ENCODE measurements at places on chromosomes 13 and 19.

- DNase-seq, result no peak
These were observed 2.2 kb upstream of the EEF1AKMT1 start for GRCh38 chr13:20775961-20776360.

DNA sequence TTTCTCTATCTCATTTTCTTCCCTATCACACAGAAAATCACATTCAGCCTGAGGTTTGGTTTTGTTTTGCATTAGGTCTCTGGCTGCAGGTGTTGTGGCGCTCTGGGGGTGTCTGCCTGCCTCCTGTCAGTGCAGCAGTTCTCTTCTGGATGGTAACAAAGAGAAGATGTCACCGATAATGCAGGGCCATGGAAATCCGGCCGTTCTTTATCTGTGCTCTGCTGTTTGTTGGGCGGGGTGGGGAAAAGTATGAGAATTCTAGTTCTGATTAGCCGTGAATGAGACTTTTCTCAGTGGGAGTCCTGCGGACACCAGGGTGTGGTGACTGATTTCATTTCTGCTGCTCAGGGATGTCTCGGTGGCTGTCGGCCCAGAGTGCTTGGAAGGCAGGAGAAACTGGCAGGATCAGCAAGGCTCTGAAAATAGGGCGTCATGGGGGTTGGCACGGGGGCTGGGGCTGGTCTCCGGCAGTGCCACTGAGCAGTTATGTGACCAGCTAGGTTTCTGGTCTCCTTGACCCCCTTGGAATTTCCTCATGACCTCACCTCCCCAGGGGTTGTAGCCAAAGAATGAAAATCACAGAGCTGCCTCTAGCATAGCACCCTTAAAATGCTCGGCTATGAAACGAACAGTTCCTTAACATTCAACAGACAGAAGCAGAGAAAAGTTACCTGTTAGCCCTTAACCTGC lies 5.0 kb downstream of the RNF113B start:
- no peak for DNase-seq

GRCh38 chr13:106477303-106477702 lies 58.2 kb downstream of the EFNB2 start:
- DNase-seq, result no peak

GRCh38 chr19:49368711-49369358 lies 5.2 kb downstream of the DKKL1 start:
- no peak for DNase-seq

GRCh38 chr19:47595944-47596343 lies 13.0 kb upstream of the BICRA start:
- DNase-seq, result no peak

DNA sequence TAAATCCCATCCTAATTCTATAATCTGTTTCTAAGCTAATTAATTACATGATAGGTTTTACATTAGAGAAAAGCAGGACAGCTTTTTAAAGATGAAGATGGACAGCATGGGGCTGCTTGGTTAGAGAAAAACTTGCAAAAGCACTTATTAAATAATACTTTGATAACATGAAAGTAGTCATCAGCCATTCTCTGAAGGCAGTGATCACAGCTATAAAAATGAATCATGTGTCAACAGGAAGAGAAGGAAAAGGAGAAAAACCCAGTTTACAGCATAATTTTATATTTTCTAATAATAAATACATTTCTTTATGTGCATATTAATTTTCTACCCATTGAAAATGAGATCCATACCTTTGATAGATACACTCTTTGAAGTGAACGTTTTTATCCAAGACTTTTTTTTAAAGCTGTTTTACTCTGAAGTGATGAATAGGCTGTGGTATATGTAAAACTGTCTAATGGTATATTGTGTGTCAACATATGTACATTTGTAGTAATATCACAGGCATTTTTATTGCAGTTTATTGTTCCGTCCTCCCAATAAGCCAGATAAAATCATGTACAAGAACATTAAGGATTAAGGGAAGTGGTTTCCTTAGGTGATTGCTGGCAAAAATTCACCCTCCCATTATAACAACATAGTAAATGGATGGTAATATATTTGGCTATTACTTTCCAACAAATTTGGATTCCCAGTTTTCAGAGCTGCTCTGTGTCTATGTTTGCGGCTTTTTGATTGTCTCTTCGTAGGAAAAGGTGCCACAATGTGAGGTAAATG lies 1.3 kb upstream of the KLF5 start:
- no peak for DNase-seq

- no peak for DNase-seq
These were observed 173.8 kb upstream of the SOX1 start for GRCh38 chr13:111893071-111893606.
